ENCODE measurements at places on chromosomes 2 and 18.

GRCh38 chr2:226052772-226053416, 653.4 kb downstream of the NYAP2 start:
- no peak for DNase-seq

DNA sequence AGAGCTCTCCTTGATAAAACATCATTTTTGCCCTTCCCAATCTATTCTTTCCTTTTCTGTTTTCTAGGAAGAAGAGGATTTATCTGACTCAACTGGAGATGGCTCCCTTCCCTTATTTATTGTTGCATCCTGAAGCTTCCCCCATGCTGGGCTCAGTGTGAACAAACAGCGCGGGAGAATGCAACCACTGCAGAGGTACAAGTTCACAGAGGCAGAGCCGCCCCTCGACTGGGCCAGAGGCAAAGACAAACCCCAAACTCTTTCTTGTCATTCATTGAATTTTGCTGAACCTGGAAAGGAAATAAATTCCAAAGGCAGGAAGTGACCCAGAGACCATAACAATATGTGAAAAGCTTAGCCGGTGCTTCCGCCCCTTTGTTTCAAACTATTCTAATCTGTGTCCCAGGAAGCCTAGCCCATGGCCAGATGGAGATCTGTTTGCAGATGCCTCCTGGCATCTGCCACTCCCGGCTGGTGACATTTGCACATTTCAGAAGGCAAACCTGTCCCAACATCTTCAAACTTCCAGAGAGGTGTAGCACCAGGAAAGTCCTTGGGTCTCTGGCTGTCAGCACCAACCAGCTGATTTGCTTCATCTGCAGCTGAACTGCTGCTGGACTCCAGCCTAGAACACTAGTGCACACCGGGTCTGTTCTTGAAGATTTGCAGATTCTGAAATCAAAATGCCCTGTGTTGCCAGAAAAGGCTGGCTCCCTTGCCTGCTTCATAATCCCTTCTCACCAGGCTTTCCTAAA, 79.4 kb upstream of the MAP4K3 start:
- DNase-seq = no peak

DNA sequence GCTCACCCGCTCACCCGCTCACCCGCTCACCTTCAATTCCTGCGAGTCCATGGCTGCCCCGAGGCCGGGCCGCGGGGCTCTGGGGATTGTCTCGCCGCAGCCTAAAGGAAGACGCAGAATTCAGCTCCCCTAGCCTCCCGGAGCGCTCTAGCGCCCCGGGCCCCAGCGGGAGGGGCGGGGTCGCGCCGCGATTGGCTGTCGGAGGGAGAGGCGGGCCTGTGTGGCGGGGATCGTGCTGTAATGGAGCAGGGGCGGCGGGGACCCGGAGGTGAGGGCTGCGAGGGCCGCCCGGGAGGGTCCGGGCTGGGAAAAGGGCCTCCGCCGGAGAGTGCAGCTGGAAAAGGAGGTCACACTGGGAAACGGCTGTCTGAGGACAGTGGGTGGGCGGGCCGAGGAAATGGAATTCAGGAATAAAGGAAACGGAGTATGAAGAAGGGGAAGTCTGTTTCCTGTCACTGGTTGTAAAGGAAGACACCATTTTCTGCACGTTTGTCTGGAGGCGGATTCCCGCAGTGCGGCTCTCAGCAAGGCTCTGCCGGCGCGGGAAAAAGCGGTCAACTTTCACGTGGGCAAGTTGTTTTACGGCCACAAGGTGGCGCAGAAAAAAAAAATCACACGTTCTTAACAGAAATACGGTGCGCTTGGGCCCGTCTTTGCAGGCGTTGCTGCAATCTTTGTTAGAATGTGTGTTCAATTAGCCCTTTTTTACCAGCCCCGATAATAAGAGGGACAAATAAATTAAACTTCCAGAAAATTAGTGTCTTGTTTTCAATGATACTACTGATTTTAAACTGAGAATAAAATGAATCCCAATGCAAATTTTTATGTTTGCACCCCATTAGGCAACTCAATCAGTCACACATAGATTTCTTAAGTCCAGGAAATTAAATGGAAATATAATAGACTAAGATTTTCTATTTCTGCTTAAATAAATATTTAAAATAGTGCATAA, at the start of gene TTC21B:
Gene TTC21B, minus strand, starts transcription at position 122 of the 952 bp plus-strand sequence. Its CDS starts 71 bp downstream, at position 51.
- peak; percentile 93 for DNase-seq

DNA sequence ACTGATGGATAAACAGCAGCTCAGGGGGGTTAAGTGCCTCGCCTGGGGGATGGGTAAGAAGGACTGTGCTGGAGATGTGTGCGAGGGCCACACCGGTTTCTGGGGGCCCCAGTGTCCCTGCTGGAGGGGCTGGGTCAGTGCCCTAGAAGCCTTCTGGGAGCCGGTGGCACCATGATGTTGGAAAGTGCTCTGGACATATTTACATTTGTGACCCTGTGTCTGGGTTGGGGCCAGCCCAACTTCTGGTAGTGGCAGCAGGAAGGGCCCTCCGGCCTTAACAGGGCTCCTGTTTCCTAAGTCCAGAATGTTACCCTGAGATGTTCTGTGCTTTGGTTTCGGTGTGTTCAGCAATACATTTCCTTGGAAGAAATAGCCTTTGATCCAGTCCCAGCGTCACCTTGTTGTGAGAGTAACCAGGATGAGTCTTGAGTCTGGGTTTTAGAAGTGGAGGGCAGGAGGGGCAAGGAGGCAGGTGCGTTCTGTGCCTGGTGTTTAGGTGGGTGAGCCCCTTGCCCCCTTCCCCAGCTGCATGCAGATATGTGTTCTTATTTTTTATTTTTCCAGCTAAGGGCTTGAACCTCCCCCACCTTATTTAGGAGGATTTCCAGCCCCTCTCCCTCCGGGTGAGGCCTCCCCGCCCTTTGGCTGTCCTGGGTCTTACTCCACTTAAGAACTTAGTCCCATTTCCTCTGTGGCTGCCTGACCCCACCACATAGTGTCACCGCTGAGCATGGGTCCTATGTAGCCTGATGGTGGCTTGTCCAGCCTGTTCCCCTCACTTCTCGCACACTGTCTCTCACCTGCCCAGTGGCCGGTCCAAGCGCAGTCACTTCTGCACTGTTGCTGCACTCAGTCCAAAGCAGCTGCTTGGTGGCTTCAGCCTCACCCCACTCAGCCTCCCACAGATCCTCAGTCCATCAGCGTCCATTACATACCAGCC, 132.7 kb upstream of the HS6ST1 start:
- no peak for DNase-seq

DNA sequence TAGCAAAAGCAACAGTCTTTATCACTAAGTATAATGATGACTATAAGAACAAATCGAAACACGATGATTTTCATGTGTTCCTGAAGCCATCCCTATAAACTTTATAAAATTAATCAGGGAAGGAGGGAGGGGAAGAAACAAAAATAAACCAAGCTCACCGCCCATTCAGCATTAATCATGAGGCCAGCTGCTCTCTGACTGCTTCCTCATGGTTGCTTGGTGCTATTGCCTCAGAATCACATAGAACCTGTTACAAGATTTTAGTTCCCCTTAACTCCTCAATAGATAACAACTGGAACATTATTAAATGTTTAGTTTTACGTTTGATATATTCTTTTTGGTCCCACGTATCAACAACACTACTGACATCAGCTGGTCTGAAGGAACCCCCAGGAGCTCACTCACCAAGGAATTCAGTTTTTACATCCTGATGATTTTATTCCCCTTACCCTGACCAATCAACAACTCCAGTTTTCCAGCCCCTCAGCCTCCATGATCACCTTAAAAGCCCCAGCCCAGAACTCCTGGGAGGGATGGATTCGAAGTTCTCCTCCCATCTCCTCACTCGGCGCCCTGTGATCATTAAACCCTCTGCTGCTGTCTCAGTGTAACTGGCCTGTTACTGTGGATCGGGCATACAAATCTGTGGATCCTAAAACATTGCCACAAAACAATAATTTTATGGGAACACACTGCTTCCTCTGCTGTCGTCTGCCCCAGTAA, 10.6 kb upstream of the HNRNPLL start:
- no peak for DNase-seq

- no peak for DNase-seq
These were observed 16.2 kb upstream of the LRATD1 start for GRCh38 chr2:14616342-14616741.

- no peak for DNase-seq
These were observed 53.8 kb downstream of the TGOLN2 start for GRCh38 chr2:85273738-85274731.

- no peak for DNase-seq
These were observed 9.3 kb upstream of the TBC1D8 start for GRCh38 chr2:101160454-101160853.

DNA sequence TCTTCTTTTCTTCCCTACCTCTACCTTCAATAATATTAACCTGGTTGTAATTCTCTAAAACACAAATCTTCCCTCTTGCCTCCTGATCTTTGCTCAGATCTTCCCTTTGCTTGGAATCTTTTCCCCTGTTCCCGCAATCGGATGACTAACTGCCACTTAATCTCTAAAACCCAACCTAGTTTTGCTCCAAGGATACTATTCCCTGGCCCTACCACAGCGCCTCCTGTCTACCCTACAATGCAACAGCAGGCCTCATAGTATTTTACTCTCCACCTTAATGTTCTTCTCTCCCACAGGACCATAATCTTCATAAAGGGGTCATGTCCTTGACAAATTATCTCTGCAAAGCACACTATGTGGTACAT, 246.8 kb upstream of the TNP1 start:
- no peak for DNase-seq

DNA sequence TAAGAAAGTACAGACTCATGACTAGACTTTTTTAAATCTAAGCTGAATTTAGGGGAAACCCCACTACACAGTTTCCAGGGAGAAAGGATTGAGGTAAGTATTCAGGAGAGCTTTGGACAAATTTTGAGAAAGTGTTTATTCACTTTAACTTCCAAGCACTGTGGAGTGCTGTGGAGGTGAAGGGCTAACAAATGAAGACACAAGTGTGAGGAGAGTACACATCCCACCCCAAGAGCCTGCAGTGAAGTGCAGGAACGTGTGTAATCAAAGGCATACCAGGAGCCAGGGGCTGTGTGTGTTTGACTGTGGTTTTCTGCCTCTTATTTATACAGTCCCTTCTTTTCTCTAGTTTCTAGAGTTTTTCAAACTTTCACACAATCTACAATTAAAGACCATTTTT, 118.3 kb downstream of the CMPK2 start:
- no peak for DNase-seq

DNA sequence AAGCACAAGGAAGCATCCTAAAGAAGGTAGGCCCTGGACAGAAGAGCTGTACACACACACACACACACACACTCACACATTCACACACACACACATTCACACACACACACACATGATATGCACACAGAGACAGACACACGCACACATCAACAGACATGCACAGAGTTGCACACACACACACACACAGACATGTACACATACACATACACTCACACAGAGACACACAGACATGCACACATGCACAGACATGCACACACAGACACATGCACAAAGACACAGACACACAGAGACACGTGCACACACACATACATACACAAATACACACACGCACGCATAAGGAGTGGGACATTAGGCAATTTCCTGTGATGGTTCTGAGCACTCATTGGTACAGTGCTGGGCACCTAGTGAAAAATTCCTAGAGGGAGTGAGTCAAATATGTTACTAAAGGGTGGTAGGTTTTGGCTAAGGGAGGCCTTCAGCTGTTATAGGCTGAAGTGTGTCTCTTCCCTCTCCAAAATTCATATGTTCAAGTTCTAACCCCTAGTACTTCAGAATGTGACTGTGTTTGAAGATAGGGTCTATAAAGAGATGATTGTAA, 26.4 kb downstream of the THNSL2 start:
- DNase-seq = no peak

DNA sequence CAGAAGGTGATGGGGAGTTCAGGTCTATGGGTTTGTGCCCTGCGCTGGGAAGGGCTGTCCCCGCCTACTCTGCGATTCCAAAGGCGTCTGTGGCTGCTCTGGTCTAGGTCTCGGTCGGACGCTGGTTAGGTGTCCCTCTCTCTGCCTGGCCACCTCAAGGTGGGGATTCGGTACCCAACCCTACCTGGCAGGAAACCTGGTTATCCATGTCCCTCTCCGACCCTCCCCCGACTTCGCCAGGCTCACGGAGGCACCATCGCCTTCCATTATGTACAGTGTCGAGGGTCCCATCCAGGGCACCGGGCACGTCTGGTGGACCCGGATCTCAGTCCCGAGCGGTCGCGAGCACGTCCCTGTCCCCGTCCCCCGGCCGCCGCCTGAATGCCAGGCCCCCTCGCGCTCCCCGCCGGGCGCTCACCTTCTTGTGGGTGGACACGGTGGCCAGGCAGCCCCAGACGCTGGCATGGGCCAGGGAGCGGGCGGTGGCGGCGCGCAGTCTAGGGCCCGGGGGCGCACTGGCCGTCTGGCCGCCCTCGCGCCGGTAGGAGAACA, 628 bp downstream of the CREG2 start:
- DNase-seq = no peak

DNA sequence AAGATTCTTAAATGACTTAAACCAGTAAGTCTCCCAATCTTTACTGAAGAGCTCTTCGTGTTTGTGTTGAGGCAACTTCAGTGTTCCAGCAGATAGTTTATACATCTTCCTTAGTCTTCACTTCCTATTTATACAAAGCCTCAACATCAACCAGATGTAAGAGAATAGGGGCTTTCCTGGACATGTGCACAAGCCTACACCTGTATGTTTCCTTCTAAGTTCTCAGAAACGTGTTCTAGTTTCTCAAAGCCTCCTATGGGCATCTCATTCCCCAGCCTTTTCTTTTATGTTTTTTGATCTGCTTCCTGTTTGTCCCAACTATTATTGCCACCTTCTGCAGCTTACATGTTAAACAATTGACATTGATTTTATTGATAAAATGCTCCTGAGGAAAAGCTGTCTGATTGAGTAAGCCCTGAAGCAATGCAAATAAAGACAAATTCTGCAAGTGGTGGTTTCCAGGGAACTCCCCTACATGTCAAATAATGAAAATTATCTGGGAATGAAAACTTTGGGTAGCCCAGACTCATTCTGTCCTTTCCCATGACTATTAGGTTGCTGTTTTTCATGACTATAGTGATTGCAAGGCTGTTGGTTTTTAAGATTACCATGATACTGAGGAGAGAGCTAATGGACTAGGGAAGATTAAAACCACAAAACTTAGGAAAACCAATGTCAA, 663.3 kb upstream of the ACVR2A start:
- DNase-seq = no peak

DNA sequence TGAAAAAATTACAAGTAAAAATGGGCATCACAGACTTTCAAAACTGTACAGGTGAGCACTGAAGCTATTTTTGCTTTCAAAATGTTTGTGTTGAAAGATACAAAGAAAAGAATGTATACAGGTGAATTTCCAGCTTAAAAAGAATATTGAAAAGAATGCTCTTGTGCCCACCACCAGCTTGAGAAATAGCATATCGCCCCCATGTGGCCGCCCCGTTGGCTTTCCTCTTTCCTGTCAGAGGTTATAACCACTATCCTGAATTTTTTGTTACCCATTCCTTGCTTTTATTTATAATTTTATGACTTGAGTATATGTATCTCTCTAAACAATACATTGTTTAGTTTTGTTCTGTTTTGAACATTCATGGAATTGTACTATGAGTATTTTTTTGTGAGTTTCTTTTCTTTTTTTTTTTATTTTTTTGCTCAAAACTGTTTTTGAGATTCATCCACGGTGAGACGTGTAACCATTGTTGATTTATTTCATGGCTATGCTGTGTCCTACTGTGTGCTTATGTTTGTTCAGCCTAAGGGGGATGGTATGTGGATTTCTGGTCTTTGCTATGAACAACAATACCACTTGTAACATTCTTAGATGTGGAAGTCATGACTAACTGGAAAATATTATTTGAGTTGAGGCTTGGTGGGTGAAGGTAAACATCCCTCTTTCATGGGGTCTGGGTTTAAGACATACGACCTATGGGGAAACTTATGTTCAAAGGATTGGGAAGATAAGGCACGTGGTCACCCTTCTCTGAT, 11.6 kb downstream of the TRPM8 start:
- no peak for DNase-seq

GRCh38 chr2:73922681-73923080, 4.0 kb upstream of the DGUOK start:
- DNase-seq = no peak

Measured in stimulated activated naive CD8-positive, alpha-beta T cell treated with anti-CD3 and anti-CD28 coated beads, Interleukin-15, amount 100 ng/mL, for 72 hours (primary cell).